ENCODE measurements at places on chromosomes 4 and X.
A peak's percentile ranks its signal among the peaks of the same experiment; 100 is the strongest.

- no peak for DNase-seq
Measured at GRCh38 chr4:142697320-142697719, 148.8 kb downstream of the INPP4B start.

DNA sequence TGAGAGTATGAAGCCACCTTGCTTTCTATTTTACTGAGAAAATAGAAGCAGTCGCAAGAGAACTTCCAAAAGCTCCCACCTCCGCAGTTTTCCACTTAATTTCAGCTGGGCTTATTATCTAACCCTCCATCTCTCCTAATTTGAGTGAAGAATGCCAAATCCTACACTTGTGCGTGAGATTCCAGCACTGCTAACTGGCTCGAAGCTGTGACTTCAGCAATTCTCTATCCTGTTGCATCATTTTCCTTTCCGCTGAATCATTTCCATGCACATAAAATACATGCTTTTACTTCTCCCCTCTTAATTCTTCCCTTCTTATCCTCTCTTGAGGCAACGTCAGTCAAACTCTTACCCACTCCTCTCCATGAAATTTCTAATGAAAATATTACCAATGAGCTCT, 189.5 kb downstream of the GASK1B start:
- no peak for DNase-seq

DNA sequence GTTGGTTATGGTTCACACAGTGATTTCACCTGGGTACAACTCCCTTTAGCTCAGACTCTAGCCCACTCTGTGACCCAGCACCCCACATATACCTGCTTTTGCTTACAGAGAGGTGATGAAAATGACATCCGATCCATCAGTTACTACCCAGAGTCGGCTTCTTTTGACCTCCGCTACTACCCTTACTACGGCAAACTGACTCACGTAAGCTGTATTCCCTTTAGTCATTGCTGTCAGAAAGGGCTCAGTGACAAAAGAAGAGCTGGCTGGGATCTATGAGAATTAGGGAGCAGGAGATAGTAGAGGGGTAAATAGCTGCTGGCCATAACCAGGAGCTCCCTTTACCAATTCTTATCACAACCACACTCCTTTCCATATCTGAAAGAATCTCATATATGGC, 16.7 kb downstream of the ATP1B4 start:
- no peak for DNase-seq

DNA sequence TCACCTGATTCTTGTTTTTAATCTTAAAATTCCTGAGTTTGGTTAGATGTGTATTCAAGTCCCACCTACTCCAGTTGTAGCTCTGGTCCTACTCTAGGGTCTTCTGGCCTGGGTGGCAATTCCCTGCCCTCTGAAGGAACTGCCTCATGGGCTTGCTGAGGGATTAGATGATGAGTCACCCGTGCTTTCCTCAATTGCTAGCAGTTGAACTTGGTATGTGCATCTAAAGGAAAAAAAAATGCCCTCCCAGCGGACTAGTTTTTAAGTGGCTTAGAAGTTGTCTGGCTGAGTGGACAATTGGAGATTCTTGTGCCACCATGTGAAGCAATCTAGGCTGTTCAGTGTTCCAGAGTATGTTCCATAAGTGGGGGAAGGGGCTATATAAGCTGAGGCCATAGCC, 127.0 kb downstream of the CCNG2 start:
- no peak for DNase-seq

GRCh38 chrX:137313627-137314026, 252.3 kb upstream of the ZIC3 start:
- no peak for DNase-seq

- DNase-seq, result peak; percentile 5
Measured at GRCh38 chr4:90198086-90198847, 71.1 kb downstream of the CCSER1 start.

DNA sequence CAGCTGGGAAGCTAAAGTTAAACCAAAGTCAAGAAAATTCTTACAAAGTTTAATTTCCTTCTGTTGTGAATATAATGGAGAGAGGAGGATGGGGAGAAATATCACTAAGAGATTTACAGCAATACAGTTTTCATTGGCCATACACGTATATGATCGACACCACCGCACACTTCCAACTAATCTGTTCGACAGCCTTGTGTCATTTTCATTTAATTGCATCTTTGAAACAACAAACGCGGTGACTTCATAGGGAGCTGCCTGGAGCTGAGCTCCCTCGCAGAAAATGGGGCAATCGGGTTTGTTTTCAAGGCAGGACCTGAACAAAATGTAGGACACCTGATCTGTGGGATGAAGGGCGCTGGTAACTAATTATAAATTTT, 1.3 kb downstream of the PTPN13 start:
- no peak for DNase-seq

GRCh38 chr4:70110917-70111316, 43.1 kb upstream of the PRR27 start:
- DNase-seq, result no peak

GRCh38 chrX:50579955-50580354, 109.3 kb upstream of the DGKK start:
- DNase-seq, result peak; percentile 55

DNA sequence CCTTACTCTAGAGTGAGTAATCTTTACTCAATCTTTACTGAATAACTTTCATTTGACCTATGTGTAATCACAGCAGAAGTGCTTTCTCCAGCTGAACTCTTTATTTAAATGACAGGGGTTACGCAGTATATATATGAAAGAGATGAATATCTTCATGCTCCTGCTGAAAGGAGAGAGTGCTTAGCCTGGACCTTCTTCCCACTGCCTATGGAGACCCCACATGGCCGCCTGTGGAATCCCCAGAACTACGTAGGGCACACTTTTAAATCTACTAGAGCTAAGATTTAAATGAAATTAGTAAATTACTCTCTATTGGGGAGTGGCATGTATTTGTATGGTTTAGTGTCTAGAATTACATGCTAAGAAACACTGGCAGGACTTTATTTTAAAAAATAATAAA, 391.2 kb downstream of the ANKRD50 start:
- DNase-seq, result peak; percentile 17
